ENCODE measurements at places on chromosomes 1 and 21.

GRCh38 chr1:71792264-71792663 lies 490.1 kb downstream of the NEGR1 start:
- no peak for DNase-seq

DNA sequence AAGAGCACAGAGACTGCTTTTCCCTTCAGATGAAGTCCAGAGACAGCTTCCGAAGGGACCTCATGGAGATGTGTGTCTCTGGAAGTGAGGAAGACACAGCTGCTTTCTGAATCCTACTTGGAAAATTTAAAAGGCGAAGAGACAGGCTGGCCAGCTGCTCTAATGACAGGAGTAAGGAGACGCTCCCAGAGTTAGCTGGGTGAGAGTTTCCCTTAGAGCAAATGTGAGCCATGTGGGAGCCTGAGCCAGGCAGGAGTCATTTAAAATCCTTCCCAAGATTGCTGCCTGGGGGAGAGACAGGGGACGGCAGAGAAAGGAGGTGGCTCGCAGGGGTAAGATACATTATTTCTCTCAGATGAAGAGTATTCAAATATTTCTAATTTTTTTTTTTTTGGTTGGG lies 53.1 kb downstream of the ZNF326 start:
- DNase-seq = no peak

- DNase-seq = no peak
Measured at GRCh38 chr21:31115249-31115648, 77.0 kb upstream of the KRTAP19-8 start.

DNA sequence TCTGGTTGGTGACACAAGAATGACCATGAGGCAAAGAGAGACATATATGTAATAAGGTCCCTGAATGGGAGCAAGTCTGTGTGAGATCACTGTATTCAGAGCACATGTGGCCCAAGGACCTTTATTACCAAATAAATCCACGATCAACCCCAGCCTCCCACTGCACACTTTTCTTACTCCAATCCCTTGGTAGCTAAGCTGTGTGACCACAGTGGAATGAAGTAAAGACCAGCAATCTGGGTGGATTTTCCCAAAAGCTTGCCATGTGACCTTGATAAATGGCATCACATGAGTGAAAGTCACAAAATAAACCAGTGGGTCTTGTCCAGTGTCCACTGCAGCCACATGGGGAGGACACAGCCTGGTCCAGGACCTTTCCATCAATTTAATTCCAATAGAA lies 36.7 kb upstream of the TLR5 start:
- DNase-seq = no peak

Data from RCC 7860 (cell line).